ENCODE measurements at places on chromosomes 2 and 18. TPM values are rescaled to one million over a fixed set of nuclear protein-coding genes. Genes with fewer than 3 reads are reported as not detected.

WDR75 gene
- total RNA-seq: 56.9 TPM

FAM228A gene
- not detected for total RNA-seq

GEN1 gene
- 7.9 TPM for total RNA-seq

AGXT gene
- total RNA-seq: not detected

ALK gene
- total RNA-seq: not detected

COL3A1 gene
- total RNA-seq: 408 TPM

HOXD12 gene
- not detected for total RNA-seq
